ENCODE measurements at places on chromosomes 4 and X.

- DNase-seq = no peak
Observed at GRCh38 chr4:41839916-41840854, 91.7 kb upstream of the PHOX2B start.

GRCh38 chr4:184066584-184067300 is 150.9 kb downstream of the ENPP6 start:
- DNase-seq = no peak

DNA sequence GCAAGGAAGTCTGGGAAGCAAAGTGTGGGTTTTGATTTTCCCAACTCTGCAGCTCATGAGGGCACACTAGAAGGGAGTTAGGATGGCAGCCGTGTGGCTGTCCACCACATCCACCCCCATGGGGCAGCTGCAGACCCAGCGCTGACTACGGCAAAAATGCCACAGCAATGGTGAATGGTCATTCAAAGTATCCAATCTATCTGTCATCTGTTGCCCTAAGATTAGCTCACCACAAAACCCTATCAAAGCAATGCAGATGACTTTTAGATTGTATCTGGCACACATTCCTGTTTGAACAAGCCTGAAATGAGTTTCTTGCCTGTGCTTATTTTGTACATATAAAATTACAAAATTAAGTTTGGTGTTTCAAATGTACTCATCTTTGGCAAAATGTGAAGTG is 29.7 kb upstream of the HPSE start:
- DNase-seq = no peak

- DNase-seq = no peak
Observed at GRCh38 chr4:125321709-125322365, 7.1 kb downstream of the FAT4 start.

DNA sequence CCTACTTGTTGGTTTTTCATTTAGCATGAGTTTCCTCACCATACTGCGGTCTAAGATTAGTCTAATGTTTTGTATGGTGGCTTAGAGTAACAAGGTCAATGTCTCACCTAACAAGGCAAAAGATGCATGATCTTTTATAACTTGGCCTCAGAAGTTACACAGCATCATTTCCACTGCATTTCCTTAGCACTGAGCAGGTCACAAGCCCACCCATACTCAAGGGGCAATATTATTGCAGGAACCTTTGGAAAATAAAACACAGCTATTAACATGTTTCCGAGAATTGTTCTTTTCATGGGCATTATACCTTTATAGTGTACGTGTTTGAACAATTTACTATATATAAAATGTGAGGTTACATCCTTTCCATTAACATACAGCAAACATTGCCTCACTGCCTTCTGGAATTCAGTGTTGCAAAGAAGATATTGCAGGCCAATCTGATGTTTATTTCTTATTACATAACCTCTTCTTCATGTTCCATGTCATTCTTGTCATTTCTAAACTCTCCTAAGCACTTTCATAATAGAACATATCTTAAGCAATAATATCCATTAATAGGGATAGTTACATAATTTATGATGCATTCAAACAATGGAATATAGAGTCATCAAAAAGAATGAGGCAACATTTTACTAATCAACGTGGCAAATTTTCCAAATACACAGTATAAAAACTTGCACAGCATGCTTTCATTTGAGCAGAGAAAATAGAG is 153.8 kb downstream of the AREG start:
- no peak for DNase-seq

- no peak for DNase-seq
Observed at GRCh38 chr4:166197166-166197565, 324.1 kb downstream of the TLL1 start.

DNA sequence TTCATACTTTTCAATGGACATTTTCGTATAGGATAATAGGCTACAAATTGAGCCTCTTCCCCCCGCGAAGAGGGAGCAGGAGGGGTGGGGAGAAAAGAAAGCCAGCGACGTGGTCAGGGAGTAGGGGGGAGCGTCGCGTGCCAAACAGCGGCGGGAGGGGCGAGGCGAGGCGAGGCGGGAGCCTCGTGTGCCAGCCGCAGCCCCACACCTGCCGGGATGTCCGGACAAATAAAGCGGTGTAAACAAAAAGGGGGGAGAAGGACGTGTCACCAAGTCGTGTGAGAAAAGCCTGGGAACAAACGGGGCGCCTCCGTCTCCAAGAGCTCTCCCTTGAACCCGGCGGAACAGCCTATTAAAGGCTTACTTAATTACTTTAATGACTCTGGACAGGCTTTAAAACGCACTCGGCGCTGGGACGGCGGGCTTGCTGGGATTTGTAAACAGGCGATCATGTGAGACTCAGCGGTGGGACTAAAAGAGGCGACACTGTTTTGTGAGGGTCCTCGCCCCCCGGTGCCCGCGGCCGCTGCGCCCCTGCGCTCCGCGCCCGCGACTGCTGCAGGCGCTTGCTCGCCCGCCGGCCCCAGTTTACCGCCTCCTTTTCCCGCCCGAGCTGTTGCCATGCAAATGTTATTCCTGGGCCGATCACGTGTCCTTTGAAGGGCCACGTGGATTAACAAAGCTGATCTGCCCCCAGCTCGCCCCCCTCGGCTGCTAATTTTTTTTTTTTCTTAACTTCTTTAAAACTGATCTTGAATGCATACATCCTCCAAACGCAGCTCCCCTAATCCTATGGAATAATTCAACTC is at the start of gene HELT:
HELT (plus strand) TSS at position 527 of the 809 bp plus-strand sequence. CDS start 439 bp downstream, outside the sequence.
- no peak for DNase-seq

- no peak for DNase-seq
Observed at GRCh38 chrX:33062041-33062440, 149.3 kb downstream of the DMD start.

DNA sequence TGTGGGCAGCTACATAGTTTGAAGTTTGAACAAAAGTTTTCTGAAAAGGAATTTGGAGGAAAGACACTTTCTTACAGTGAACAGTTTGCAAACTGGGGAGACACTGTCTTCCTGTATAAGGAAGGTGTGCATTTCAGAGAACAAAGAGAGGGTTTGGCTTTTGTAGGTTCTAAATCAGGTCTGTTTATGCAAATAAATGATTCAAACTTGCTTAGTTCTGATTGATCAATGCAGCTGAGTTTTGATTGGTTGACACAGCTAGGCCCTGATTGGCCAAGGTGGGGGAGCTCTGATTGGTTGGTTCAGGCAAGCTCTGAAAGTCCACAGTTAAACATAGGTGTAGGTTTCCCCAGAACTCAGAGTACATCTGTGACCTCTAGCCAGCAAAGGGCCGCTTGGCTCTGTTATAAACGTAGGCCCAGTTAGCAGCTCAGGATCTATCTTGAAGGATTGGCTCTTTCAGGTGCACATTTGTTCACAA is 63.0 kb upstream of the ENPP6 start:
- no peak for DNase-seq

DNA sequence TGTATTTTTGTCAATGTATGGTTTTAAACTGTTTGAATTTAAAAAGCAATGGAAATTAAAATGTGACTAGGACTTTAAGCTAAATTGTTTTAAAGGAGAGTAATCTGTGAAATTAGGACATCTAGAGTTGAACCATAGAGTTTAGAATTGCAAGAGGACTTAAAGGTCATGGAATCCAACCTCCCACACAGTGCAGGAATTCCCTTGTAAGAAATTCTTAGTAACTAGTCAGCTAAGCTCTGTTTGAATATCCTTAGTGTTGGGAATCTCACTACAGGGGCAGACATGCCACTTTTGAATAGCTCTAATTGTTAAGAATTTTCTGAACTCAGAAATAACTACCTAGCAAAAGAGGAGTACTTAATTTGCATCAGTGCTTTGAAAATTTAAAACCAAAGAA is 292.9 kb downstream of the IL1RAPL1 start:
- DNase-seq = no peak

DNA sequence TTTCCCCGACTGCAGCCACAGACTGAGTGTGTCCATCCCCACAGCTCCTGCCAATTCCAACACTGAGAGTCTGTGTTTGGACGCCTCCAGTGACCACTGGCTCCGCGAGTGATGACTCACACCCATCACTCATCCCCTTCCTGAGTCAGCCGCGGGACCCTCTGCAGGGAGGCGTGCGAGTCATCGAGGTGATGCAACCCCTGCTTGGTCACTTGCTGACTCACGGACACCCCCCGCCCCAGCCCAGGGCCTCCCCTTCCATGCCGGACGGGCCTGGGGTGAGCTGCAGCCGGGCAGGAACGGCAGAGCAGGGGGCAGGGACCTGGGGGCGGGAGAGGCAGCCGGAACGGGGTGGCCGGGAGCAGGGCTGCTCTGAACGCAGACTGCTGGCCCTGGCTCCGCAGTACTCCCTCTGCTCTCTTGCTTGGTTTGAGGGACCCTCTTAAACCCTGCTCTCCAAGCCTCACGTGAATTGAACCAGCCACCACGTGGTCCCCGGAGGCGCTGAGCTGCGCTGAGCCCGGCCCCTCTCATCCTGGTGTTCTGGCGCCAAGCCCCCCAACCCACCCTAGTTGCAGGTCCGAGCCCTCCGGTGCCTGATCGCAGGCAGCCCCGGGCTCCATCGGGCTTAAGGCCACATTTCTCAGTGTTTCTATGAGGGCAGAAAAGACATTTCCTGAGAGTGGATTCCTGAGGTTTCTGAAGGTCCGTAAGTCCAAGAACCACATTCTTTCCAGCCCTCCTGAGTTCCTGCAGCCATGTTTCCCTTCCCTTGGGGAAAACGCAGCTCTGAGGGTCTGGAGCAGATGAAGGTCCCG is 32.4 kb downstream of the FGFRL1 start:
- no peak for DNase-seq

GRCh38 chr4:187294861-187295260 is 571.2 kb upstream of the FAT1 start:
- DNase-seq = no peak
